ENCODE measurements at places on chromosomes 11 and 22.

DNA sequence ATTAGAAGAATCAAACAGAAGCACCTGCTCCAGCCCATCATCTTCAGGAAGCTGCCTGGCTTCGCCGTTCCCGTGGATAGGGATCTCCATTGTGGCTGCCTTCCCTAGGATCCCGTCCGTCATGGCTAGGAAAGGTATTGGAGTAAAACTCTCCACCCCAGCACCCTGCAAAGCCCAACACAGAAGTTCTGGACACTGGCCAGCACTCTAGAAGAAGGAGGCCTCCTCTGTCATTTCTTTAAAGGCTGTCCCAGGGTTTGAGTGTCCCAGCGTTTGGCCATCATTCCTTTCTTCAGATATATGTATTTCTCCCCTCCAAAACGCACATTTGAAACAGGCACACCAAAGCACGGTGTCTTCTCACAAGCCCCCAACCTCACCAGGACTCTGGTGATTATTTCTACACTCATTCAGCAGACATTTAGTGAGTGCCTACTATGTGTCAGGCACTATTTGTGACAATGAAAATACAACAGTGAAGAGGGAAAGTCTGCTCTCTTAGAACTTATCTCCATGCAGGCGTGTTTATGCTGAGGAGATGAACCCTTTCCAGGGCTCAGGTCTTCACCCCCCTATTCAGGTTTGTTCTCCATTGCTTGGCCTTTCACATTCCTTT, 724 bp downstream of the ARFIP2 start:
- no peak for DNase-seq

GRCh38 chr11:10594407-10594806, 25.9 kb upstream of the LYVE1 start:
- DNase-seq, result no peak

DNA sequence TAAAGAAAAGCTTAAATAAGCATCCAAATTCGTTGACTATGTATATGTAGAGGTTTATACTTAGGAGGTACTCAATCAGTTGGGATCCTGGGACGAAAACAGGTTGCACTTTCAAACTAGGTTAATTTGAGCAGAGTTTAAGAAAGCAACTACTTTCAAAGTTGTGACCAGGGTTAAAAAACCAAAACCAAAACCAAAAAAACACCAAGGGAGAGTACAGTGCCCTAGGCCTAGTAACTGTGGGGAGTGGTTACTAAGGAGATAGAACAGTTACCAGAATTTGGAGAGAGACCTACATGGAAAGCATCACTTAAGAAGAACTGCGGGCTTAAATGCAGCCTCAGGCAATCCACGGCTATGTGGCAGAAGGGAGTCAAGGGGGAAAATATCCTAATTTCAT, 148.3 kb downstream of the JRKL start:
- DNase-seq, result no peak

DNA sequence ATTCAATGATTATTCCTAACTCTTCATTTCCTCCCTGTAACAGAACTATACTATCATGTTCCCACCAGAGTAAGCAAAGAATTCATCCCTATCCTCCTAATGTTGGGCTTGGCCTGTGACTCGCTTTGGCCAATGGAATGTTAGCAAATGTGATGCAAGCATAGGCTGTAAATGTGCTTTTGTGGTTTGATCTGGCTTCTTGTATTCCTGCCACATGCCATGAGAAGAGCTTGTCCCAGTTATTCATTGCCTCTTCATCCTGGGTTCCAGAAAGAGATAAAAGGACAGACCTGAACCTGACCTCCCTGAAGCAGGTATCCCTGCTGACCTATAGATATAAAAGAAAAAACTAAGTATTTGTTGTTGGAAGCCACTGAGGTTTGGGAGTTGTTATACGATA, 51.0 kb downstream of the SYTL2 start:
- no peak for DNase-seq

GRCh38 chr11:45225961-45226871, 59.9 kb downstream of the SYT13 start:
- no peak for DNase-seq

GRCh38 chr11:95195831-95196230, 35.2 kb downstream of the SESN3 start:
- DNase-seq, result no peak

GRCh38 chr11:129265125-129265788, 73.1 kb upstream of the ARHGAP32 start:
- DNase-seq, result no peak

- peak; percentile 64 for DNase-seq
Measured at GRCh38 chr22:37167176-37167980, 17.7 kb upstream of the IL2RB start.

- DNase-seq, result no peak
Measured at GRCh38 chr11:77672264-77672663, 34.7 kb upstream of the CLNS1A start.

- no peak for DNase-seq
Measured at GRCh38 chr11:587978-588380, 11.7 kb downstream of the PHRF1 start.

DNA sequence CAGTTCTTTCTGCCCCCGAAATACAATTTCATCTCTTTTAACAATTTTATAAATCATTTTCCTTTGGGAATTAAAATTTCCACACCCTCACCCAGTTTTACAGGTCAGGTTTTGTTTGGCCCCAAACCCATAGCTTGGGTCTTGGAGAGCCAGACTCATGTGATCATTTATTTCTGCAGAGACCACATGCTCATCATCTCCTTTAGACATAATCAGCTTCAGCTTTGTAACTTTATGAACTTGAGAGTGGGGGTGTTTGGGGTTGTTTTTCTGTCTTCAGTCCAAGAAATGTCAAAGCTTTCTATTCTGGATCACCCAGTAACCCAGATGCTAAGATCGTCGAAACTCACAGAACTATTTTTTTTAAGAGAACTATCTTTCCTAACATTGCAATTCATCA, 70.9 kb downstream of the DBX1 start:
- no peak for DNase-seq

DNA sequence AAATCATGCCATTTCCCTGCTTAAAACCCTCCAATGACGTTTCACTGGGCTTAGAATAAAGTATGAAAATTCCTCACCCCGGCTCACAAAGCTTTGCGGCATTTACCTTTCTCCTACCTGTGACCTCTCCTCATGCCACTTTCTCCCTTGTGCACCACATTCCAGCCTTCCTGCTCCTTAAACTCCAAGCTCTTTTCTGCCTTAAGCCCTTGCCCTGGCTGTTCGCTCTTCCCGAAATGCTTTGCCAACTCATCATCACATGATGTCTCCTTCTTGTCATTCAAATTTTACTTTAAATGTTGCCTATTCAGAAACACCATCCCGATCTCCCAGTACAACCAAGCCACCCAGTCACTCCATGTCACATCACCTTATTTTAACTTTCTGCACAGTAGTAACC, 2.0 kb downstream of the PLEKHA7 start:
- no peak for DNase-seq

DNA sequence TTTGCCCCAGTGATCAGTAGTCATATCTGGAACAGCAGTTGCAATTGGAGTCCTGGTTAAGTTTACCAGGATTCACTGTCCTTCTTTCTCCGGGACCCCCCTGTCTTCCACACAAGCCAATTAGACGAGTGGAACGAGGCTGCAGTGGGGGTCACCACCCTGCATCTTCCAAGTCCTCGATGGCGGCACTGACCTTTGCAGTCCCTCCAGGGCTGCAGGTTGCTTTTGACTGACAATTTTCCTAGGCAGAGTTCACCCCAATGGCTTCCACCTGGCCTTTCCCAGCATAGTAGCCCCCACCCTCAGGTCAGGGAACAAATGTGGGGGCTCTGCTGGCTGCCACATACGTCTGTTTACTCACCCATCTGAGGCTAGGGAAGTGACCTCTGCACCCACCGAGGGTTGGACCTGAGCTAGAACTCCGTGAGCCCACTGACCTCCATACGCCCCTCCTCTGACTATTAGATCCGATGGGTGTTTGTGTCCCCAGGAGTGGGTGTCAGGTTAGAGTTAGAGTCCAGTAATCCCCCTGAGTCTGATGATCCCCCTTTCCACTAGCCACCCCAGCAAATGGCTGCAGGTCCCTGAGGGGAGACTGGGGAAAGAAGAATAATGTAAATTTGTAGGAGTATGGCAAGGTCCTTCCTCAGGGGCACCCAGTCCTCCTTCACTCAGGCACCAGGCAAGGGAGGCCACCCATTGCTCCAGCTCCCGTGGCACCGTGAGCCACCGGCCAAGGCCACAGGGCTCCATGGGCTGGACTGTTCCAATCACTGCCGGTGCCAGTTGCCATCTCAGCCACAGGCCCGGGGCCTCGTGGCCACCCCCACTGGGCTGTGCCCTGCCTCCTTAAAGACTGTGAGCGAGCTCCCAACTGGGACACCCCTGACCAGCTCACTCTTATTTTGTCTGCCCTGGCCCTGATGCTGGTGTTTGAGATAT, 5.5 kb downstream of the C11orf21 start:
- no peak for DNase-seq

GRCh38 chr11:97290464-97291041, 900.7 kb downstream of the JRKL start:
- DNase-seq, result no peak

DNA sequence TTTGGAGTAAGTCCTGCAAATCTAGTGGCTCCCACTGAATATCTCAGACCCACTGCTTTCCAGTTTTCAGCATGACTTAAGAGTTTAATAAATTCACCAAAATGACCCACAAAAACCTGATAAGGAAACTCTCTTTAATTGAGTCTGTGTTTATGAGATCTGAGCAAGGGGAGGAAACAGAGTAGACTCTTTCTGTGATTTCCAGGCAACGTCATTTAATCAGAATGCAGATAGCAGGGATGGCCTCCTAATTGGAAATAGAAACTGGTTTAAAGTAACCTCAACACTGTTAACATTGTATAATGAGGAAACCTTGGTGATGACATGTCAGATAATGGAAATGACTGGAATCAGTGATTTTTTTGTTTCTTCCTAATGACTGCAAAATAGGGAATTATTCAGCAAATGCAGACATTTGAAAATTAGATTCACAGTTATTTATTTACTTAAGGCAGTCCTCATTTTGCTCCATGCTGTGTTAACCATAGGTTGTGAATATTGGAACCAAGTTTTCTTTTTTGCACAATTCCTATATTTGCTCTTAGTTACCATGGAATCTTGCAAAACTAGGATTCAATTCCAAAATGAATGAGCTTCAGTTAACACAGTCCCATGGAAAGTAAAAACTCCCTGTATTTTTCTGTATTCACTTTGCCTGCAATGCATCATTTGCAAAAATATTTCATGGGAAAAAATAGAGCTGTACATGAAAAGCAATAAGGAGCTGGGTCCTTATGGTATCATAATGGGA, 1324.5 kb downstream of the LRRC4C start:
- DNase-seq, result no peak

DNA sequence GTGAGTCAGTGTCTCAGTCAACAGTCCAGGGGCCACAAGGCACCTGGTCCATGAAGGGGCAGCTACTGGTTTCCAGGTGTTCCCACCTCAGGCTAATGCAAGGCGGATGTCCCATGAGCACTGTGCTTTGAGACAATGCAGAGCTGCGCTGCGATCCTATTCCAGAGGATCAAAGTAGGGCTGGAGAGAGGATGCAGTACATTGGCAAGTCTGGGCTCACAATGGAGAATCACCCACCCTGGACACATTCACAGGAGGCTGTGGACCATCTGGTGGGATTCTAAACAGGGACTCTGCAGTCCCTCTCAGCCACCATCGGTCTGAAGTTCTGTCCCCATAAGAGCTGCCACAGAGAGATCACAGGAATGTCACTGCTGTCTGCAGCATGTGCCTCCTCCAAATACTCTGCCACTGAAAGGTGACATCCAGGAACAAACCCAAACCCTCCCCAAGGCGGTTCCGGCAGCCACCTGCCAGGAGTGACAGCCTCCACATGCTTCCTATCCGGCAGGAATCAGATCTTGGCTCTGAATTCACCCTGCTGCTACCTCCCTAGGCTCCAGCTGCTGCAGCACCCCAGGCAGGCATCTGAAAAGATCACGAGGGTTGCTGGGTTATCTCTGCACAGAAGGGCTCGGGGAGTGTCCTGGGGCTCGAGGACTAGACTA, 45.3 kb upstream of the SERPIND1 start:
- DNase-seq, result peak; percentile 43

GRCh38 chr11:132714859-132715440, 817.4 kb downstream of the OPCML start:
- DNase-seq, result no peak
